ENCODE measurements at places on chromosomes 6 and 20.

DNA sequence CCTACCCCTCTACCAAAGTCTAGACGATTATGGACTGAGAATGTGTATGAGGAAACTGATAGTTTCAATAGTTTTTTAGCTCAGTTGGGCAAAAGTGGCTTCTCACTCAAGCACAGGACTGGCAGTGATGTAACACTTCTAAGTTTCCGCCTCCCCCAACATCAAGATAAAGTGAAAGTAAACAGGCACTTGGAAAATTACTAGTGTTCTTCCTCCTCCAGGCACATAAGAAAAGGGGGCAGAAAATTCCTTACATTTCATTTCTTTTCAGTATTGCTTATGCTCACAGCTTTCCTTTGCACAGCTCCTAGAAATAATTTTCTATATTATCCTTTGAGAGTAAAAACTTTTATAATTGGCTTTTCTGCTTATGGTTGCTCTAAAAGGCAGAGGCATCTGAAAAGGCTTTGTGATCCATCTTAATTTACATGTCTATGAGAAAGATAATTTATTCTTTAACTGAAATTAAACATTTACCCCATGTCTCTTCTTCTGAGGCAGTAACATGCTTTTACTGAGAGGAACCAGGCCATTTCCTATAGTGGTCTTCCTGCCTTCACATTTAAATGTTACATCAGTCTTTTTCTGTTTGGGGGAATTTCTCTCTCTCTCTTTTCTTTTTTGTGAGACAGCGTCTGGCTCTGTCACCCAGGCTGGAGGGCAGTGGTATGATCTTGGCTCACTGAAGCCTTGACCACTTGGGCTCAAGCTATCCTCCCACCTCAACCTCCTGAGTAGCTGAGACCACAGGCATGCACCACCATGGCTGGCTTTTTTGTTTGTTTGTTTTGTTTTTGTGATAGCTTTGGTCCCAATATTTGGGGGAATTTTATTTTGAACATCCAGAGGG lies 65.0 kb upstream of the EEF1A1 start:
- ATAC-seq: peak; percentile 82

DNA sequence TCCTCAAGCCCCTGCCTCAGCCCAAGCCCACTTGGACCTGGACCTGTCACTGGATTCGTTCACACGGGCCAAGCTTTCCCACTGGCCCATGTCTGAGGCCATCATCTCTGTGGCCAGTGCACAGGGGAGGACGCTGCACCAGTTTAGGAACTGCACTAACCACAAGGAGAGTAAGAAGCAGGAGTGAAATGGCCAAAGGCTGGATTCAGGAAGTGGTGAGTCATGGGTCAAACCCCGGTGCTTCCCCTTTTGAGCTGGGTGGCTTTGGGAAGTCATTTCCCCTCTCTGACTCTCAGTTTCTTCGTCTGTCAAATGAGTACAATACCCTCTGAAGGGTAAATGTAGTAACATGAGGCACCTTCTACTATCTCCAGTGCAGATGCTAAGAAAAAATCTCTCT lies 87.9 kb downstream of the CD40 start:
- peak; percentile 78 for ATAC-seq

DNA sequence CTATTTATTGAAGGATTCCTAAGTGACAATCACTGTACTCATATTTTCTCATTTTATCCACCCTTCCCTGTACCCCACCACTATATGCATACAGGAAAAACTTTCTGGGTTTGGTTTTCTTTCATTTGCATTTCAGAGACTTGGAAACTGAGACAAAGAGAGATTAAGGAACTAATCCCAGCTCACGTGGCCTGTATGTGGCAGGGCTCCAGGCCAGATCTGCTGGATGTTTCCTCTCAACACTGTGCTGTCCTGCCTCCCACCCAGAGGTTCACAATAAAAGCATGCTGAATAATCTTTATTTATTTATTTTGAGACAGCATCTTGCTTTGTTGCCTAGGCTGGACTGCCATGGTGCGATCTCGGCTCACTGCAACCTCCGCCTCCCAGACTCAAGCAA lies 50.2 kb downstream of the CEP162 start:
- ATAC-seq: no peak

- ATAC-seq: no peak
Observed at GRCh38 chr20:697826-698225, 22.2 kb upstream of the SCRT2 start.

- no peak for ATAC-seq
Observed at GRCh38 chr6:845101-845500, 152.2 kb upstream of the EXOC2 start.

DNA sequence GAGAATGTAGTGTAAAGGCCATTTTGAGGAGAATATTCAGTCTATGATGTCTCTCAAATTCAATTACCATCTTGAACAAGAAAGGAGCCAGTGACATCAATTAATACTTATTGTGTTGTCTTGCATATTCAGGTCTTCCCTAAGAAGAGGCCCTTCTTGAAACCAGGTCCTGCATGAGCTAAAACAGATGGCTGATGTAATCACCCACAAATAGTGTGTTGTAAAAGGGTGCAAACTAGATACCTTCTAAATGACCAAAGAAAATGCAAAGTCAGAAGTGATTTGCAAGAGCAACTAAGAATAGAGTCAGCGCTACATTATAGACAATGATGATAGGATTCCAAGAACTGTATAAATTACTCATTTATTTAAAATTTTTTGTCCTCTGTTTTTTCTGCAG lies 97.0 kb downstream of the BTBD3 start:
- ATAC-seq: no peak

- no peak for ATAC-seq
Observed at GRCh38 chr6:1315201-1315559, 3.3 kb downstream of the FOXQ1 start.

- peak; percentile 44 for ATAC-seq
Observed at GRCh38 chr6:116412270-116412669, 41.5 kb downstream of the DSE start.

DNA sequence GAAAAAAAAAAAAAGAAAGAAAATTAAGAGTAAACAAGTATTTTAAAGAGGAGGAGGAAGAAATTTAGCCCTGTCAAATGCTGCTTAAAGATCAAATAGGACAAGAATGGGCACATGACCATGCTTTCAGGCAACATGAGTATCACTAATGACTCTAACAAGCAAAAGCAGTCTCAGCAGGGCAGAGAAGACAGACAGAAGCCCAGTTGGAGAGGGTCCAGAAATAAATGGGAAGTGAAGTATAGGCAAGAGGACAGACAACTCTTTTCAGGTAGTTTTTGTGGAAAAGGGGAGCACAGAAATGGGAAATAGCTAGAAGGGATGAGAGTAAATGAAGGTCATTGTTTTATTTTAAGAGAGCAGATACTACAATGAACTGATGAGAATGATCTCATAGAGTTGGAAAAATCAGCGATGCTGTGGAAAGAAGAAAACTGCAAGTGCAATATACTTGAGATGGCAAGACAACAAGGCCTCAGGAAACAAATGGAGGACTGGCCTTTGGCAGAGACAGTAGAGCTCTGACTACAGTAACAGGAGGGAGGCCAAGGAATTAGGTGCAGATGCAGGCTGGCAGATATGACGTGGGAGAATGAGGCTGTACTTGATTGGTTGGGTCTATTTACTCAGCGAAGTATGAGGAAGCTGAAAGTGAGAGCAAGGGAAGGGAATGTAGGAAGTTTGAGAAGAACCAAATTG lies 40.3 kb downstream of the KIF6 start:
- no peak for ATAC-seq

- ATAC-seq: no peak
Observed at GRCh38 chr6:41186031-41186562, 14.9 kb downstream of the TREML2 start.

- ATAC-seq: no peak
Observed at GRCh38 chr6:126361832-126362440, 22.0 kb downstream of the CENPW start.

DNA sequence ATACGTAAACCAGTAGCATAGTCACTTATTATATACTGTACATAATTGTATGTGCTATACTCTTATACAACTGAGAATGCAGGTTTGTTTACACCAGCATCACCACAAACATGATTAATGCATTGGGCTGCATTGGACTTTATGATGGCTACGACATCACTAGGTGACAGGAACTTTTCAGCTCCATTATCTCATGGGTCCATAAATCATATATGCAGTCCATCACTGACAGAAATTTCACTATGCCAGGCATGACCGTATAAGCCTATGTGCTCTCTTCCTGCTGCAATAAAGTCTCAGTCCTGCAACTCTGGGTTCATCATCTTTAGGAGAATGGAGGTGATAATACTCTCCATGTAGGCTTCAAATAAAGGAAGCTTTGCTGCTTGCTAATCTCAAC lies 45.4 kb downstream of the ALDH5A1 start:
- ATAC-seq: no peak

DNA sequence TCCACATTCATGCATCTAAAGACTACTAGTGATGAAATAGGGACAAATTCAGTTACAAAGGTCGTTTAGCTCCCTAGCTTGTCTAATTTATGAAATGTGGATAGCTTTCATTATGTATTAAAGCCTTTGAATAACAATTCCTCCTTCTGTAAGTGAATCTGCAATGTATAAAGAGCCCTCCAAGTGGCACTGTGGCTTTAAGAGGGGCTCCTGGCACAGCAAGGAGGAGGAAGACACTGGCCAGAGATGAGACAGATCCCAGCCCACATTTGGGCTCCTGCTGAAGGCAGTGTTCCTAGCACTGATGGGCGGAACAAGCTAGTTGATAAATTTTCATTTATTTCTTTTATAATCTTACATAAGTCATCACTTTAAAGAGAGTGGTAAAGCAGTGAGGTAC lies 17.6 kb upstream of the FUCA2 start:
- ATAC-seq: peak; percentile 83

DNA sequence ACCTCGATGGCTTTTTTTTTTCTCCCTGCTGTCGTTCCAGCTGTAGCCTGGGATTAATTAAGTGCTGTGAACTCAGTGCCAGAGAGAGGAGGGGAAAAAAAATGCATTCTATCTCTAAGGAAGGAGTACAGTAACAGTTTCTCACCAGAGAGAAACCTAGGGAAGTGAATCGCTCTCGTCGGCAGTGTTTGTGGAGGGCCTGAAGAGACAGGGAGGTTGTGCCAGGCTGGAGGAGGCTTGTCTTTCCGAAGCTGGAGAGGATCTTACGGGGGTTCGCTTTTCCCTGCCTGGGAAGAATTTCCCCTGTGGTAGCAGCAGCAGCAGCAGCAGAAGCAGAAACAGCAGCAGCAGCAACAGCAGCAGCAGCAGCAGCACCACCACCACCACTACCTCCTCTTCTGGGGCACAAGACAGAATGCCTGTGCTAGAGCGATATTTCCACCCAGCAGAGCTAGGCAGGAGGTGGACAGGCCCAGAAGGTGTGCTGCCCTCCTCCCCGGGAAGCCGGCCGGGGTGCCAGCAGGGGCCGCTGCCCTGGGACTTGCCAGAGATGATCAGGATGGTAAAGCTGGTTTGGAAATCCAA lies 186.5 kb downstream of the PDE7B start:
- peak; percentile 89 for ATAC-seq

- ATAC-seq: no peak
Observed at GRCh38 chr6:135043364-135043763, 11.3 kb downstream of the HBS1L start.

All from SK-N-SH treated with all-trans-retinoic acid at 6 μM for 48 hours (cell line).